Femur (tissue), 1 donor: ENCODE measurements at places on chromosomes 11 and 22.

DNA sequence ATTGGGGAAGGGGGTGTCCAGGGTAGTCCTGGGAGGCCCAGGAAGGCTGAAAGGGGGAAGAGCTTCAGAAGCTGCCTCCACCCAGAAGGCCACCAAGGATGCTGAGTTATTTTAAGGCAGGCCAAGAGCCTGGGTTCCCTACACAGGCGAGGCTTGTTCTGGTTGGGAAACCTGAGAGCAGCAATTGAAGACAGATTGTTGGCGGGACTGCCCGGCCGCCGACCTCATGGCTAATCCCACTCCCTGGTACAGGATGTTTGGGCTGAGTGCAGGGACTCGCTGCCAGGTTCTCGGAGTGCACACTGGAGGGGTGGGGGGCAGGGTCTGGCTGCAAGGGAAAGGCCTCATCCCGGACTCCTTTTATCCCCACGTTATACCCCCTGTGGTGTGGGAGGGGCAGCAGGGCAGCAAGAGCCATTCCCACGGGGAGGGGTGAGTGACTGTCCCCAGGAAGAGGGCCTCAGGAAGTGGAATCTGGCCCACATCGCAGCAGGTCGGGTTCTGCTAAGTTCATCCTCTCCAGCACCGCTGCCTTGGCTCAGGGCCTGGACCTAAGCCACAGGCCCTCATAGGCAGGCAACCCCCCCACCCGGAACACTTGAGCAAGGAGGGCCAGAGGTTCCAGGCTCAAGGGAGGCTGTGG, 43.6 kb upstream of the PRR5 start:
- DNase-seq, result peak; percentile 92

DNA sequence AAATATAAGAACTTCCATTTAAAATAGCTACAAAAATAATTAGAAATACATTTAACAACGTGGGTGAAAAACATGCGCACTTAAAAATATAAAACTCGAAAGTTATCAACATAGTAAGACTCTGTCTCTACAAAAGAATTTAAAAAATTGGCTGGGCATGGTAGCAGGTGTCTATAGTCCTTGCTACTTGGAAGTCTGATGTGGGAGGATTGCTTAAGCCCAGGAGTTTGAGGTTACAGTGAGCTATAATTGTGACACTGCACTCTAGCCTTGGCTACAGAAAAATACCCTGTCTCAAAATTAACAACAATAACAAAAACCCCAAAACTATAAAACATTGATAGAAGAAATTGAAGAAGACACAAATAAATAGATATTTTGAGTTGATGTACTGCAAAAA, 13.8 kb upstream of the CASP12 start:
- DNase-seq, result no peak

GRCh38 chr22:42872821-42873220, 15.7 kb upstream of the ARFGAP3 start:
- no peak for DNase-seq

- no peak for DNase-seq
Observed at GRCh38 chr11:1201395-1202153, 21.3 kb upstream of the MUC5B start.

DNA sequence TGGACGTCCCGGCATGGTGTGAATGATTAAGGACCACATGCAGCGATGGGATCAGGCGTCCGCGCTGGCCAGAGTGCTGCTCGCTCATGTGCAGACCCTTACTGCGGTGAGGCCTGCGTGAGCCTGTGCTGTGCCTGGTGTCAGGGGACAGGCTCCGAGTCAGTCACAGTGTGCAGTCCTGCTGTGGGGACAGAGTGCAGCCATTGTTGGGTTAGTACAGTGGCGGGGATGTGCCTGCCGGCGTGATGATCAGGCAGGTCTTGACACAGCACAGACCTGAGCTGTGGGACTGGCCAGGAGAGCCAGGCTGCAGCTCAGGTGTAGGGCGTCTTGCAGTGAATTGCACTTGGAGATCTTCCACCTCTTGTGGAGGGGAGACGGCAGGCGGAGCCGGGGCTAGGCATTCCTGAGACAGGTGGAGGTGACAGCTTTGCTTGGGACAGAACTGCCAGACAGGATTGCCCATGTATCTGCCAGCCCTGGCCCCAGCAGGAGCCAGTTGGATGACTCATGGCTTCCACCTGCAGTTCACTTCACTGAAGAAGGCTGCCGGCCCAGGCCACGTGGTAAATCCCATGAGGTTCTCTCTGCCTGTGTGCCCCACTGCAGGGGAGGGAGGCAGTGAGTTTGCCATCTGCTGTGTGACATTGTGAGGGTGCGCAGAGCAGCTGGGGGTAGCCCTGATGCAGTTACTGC, 17.3 kb downstream of the TRMU start:
- DNase-seq, result no peak

GRCh38 chr11:62905927-62906531, 15.1 kb downstream of the CHRM1 start:
- peak; percentile 90 for DNase-seq

GRCh38 chr11:84722583-84723108, 904.5 kb downstream of the DLG2 start:
- no peak for DNase-seq

- DNase-seq, result no peak
Observed at GRCh38 chr11:7844521-7844920, 47.8 kb upstream of the OR5P2 start.

DNA sequence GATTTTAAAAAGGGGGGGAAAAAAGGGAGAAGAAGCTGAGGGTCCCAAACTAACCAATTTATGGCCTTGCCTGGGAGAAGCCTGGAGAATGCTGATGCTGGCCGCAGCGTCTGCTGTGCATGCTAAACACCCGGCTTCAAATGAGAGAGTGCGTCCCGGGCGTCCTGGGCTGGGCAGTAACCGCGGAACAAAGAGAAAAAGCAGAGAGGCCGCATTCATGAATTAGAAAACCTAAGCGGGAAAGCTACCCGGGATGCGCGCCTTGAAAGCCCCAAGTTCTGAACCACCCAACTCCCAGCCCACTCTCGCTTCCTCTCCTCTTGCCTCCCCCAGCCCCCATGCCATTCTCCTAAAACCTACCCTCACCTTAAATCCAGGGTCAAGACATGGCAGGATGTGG, 6.5 kb downstream of the MN1 start:
- DNase-seq, result no peak

DNA sequence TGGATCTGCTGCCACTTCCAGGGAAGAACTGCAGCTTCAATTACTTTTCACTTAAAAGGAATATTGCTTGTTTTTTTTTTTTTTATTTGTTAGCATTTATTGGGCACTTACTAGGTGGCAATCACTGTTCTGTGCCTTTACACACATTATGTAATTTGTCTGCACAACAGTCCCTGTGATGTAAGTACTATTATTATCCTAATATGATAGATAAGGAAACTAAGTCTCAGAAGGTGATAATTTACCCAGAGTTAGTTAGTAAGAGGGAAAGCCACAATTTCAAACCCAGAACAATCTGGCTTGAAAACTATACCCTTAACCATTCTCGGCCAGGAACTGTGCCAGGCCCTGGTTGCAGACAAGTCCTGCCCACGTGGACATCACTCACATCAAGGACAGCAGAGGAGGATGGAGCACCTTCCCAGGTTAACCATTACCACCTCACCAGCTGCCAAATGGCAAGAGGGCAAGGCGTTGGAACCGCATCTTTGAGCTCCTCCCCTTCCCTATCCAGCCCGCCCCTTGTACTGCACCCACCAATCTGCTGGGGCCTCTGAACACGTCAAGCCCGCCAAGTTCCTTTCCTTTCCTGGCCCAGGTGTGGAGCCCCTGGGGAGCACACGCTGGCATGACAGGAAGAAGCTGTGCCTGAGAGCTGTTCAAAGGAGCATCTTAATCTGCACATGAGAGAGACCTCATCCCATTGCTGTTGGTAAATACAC, 78.4 kb downstream of the NAV2 start:
- no peak for DNase-seq

DNA sequence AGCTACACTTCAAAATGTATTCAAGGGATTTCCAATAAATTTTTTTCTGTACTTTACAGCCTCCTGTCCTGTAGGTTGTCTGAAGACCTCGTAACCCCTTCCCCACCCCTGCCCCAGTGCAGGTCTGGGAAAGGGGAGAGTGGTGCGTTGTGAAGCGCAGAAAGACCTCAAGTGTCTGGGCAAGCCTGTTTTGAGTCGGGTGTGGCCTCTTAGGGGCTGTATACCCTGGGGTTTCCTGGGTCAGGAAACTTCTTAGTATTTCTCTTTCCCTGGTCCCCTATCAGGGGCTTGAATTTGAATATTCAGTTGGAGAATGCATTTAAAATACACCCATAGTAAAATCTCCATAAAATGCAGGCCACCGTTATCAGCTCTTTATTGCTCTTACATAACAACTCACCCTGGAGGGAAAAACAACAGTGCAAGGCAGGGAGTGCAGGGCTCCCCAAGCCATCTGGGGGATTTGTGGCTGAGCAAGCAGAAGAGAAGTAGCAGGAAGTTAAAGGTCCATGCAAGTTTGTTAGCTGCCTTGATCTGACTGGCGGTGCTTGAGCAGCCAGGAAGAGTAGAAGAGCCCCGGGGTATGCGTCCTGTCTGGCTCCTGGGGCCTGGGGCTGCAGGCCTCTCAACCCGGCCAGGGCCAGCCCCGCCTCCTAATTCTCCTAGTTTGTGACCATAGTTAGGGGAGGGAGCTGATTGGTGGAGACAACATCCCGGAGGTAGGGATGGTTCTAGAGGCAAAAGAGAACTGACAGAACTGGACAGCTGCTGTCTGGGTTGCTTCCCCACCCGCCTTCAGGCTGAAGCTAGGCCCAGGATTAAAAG, 25.7 kb downstream of the ARHGAP1 start:
- DNase-seq, result peak; percentile 55

GRCh38 chr11:66617155-66617834, 865 bp downstream of the RBM14 start:
- DNase-seq, result no peak

DNA sequence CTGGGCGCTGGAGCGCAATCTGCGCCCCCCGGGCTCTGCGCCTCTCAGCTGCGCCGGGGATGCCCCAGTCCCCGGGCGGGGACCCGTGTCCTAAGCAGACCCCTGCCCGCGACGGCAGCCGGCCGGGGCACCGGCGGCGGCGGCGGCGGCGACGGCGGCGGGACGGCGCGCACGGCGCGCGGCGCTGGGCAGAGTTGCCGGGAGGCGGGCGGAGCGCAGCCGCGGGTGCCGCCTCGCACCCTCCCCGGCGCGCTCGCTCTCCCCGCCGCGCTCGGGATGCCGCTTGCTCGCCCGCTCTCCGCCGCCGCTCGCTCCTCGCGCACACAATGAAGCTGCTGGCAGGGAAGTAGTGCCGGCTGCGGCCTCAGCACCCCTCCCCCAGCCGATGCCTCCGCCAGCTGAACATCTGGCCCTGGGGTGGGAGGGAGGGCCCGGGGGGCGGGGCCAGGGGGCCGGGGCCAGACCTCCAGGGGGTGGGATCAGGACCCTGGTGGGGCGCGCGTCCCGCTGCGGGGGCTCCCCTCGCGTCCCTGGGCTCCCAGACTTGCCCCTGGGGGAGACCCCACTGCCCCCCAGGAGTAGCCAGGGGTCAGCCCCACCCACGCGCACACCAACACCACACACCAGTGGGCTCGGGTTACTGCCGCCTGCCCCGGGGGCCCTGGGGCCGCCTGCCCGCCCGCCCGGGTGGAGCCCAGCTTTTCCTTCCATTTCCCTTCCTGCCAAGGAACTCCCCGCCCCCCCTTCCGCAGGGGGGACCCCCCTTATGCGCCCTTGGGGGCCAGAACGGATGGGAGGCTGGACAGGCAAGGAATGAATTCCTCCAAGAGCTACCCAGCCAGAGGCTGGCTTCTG, at the start of gene RCOR2:
Gene RCOR2, minus strand, starts transcription at position 328 of the 855 bp plus-strand sequence. CDS start 708 bp downstream, outside the sequence.
- DNase-seq, result peak; percentile 92

- DNase-seq, result no peak
Observed at GRCh38 chr11:30244265-30244664, 13.5 kb downstream of the FSHB start.

GRCh38 chr11:3058753-3059664, 1.8 kb upstream of the CARS1 start:
- no peak for DNase-seq

GRCh38 chr11:3146612-3147256, 18.4 kb downstream of the OSBPL5 start:
- no peak for DNase-seq

DNA sequence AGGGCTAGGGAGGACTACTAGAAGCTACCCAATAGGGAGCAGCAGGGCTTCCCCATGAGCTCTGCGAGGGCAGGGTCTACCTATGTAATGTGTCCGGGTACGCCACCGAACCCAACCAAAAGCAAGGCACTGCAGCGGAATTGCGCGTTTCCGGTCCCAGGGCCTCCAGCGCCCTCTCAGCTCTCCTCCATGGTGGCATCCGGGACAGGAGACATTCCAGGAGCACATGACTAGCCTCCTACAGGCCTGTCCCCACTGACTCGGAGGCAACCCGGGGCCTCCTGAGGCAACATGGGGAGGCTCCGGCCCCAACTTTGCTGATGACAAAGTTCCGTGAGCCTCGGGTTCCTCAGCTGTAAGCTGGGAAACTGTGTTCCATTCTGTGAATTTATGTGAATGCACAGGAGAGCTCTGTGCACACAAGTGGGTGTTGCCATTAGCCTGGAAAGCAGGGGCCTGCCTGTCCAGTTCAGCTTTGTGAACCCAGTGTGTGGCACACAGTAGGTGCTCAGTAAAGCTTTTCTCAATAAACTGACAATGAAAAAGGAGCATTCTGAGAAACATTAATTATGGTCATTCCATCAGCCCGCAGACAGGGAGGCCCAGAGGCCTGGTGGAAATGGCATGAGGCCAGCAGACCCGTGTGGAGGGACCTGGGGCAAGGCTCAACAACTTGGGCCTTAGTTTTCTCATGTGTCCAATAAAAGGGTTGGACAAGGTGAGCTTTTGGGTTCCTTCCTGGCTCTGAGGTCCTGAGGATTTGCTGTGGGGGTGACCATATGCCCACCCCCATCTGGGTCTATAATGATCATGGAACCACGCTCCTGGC, 50.3 kb downstream of the CHRDL2 start:
- no peak for DNase-seq

- DNase-seq, result peak; percentile 79
Observed at GRCh38 chr11:10309163-10310093, 4.6 kb downstream of the ADM start.

DNA sequence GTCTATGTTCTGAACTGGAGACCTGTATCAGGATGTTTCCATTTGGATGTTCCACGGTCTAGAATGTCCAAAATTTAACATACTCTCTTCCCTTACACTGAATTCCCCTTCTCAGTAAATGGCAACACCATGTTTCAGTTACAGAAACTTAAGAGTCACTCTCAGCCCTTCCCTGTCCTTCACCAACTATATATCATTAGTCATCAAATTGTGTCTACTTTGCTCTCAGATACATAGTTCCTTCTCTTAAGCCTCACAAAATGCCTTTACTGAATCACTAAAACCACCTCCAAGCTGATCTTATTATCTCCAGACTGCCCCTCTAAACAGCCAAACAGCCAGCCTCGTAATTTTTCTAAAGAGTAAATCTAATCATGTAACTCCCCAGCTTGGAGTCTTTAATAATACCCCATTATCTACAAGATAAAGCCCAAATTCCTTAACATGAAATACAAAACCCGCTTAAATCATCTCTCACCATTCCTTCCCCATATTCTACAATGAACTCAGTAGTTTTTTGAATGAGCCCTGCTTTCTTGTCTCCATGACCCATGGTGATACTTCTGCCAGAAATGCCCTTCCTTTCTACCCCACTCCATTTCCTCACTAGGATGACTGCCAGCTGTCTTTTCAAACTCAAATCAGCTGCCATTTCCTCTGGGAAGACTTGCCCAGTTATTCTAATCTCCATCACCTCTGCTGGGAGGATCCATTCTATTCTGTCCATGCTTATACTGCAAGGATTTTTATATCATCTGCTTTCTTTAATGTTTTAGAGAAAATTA, 102.7 kb upstream of the ARHGAP42 start:
- DNase-seq, result no peak

- DNase-seq, result peak; percentile 88
Observed at GRCh38 chr11:22432291-22433093, 94.3 kb downstream of the SLC17A6 start.
